ENCODE measurements at places on chromosomes 4 and X.

DNA sequence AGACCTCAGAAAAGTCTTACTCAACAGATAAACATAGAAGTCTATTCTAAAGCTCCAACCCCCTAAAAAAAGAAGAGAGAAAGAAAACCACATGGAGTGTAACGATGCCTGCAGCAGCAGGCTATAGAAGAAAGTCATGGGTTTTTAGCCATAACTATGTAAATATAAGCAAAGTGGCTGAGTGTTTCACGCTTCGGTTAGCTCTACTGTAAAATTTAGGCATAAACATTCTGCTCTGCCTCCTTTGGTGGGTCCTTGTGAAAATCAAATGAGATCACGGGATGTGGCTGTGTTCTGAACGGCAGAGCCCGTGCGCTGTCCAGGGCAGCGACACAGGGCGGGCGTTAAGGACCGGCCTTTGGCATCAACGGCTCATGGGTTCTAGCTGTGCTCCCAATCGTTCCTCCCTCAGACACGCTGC lies 78.4 kb downstream of the IRF2 start:
- ATAC-seq: no peak

- ATAC-seq: no peak
Measured at GRCh38 chrX:136827026-136827425, 46.3 kb upstream of the ARHGEF6 start.

DNA sequence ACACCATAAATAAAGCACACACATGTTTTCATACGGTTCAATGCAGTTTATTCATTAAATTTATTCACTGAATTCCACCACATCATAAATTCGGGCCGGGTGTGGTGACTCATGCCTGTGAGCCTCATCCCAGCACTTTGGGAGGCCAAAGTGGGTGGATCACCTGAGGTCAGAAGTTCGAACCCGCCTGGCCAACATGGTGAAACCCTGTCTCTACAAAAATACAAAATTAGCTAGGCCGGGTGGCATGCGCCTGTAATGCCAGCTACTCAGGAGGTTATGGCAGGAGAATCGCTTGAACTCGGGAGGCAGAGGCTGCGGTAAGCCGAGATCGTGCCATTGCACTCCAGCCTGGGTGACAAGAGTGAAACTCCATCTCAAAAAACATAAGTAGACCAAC lies 131.6 kb downstream of the PDS5A start:
- no peak for ATAC-seq

GRCh38 chr4:151620066-151620465 lies 140.7 kb downstream of the GATB start:
- no peak for ATAC-seq

- ATAC-seq: no peak
Measured at GRCh38 chr4:67580577-67580976, 22.1 kb downstream of the STAP1 start.

GRCh38 chr4:94208918-94209317 lies 1.3 kb downstream of the SMARCAD1 start:
- ATAC-seq: no peak

DNA sequence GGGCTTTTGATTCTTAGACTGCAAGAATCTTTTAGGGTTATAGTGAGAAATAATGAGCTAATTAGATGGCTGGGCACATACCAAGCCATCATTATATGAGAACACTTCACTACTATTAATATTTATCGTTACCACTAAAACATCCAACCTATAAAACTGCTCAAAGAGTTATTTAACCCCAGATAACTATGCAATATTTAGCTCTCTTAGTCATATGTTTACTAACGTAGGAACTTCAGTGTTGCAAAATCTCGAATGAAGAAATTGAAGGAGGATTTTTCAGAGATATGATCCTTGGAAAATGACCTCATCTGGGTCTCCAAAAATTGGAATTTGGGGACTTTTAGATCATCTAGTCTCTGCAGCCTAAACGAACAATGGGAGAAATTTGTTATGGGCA lies 265.0 kb upstream of the RPS6KA3 start:
- ATAC-seq: no peak

DNA sequence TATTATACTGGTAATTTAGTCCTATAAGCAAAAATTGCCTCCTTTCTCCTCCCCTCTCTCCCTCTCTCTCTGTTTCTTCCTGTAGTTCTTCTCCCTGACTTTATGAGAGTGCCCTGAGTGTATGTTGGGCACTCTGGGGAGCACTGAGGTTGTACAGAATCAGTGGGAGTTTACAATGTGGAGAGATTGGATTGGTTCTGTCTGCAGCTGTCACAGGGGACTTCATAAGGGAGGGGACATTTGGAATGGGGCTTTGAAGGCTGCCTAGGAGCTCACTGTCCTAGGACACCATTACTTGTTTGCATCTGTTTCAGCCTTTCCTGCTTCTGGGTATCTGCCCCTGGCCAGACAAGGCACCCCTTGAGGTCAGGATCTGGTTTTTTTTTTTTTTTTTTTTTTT lies 22.9 kb downstream of the SH3TC1 start:
- ATAC-seq: no peak

GRCh38 chr4:114770624-114771023 lies 172.0 kb downstream of the UGT8 start:
- ATAC-seq: no peak

- no peak for ATAC-seq
Measured at GRCh38 chr4:72860766-72861165, 208.8 kb downstream of the COX18 start.

GRCh38 chr4:114694770-114695169 lies 96.2 kb downstream of the UGT8 start:
- ATAC-seq: no peak

GRCh38 chrX:3326681-3327080 lies 19.8 kb downstream of the MXRA5 start:
- no peak for ATAC-seq

- no peak for ATAC-seq
Measured at GRCh38 chr4:10875144-10875799, 190.7 kb upstream of the CLNK start.

GRCh38 chrX:44202596-44202995 lies 140.9 kb downstream of the EFHC2 start:
- ATAC-seq: no peak

- ATAC-seq: no peak
Measured at GRCh38 chr4:82362565-82362964, 11.2 kb downstream of the HNRNPD start.

DNA sequence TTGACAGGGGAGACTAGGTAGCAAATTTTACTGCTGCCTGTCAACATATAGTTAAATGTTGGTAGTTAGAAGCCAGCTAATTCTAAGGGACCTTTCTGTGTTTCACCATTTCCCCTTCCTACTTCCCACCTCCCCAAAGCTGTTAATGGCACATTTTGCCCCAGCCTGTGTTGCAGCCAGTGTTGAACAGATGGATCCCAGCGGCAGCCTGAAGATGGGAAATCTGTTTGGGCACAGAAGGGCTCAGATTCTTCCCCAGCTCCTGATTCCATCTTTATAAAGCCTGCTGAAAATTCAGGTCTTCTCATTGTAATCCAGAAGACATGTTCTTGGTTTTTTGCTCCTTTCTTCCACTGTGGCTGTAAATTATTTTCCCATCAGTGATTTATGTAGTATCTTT lies 89.0 kb downstream of the SPRY1 start:
- ATAC-seq: no peak

DNA sequence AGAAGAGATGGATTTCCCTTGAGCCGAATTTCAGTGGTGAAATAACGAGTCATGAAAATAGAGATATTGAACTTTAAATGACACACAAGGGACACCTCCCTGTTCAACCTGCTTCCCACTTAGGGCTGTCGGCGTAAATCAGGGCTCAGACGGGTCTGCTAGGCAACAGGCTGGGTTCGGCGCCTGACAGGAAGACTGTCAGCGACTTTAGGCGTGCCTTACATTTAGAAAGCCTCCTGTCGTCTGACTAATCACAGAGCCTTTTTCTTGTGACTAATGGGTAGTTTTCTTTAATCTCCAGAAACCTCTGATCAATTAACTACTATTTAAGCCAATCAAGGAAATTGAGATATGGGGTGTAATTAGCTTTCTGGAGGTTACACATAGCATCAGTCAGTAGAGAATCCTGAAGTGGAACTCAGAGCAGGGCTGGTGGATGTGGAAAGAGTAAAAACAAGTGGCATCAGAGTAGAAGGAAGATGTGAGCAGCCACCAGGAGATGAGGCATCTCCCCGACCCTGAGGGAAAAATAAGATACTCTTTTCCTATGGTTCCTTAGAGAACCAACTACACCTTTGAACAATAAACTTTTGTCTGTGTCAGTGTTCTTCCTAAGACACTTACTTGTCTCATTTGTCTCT lies 86.2 kb upstream of the HS3ST1 start:
- ATAC-seq: no peak

GRCh38 chrX:47068214-47068613 lies 10.0 kb upstream of the RGN start:
- no peak for ATAC-seq

GRCh38 chrX:129659141-129659540 lies 4.4 kb upstream of the APLN start:
- no peak for ATAC-seq

- ATAC-seq: no peak
Measured at GRCh38 chr4:80082693-80083092, 9.7 kb upstream of the ANTXR2 start.

GRCh38 chr4:101020956-101021355 lies 326.4 kb downstream of the PPP3CA start:
- ATAC-seq: no peak
